K562 (cell line): ENCODE measurements at places on chromosomes 2 and 18. TPM values are rescaled to one million over a fixed set of nuclear protein-coding genes. Genes with fewer than 3 reads are reported as not detected.
A peak's percentile ranks its signal among the peaks of the same experiment; 100 is the strongest.

The CYP1B1 gene
- total RNA-seq = 0.07 and 0.13 TPM in 2 replicates

The C2orf92 gene
- total RNA-seq = 4.0 and 4.5 TPM in 2 replicates

DNA sequence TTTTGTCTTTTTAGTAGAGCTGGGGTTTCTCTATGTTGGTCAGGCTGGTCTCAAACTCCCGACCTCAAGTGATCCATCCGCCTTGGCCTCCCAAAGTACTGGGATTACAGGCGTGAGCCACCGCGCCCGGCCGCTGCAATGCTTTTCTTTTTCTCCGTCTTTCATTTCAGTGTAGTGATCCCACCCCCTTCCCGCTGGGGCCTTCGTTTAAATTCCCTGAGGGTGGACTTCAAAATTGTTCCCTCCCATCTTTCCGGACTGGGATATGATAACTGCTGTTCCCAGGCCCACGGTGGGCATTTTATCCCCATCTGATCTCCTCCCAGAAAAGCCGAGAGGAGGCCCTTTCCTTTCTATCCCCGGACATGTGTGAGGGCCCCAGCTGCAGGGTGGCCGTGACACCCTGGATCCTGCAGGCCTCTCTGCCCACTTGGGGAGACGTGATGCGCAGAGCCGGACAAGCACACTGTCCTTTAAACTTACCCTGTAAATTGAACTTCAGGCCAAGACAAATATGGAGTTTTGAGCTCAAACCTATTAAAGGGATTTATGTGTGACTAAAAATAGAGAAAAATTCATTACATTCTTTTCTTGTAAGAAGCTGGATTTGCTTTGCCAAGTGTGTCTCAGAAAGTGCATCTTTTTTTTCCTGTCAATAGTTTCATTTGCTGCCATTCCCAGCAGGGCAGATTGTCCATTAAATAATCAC, 54.5 kb upstream of the AFF3 start:
- DNase-seq = no peak

- no peak for DNase-seq
Observed at GRCh38 chr2:136225950-136226835, 108.2 kb upstream of the CXCR4 start.

- peak; percentile 23 for DNase-seq
Observed at GRCh38 chr2:138090330-138090729, 126.1 kb downstream of the HNMT start.

DNA sequence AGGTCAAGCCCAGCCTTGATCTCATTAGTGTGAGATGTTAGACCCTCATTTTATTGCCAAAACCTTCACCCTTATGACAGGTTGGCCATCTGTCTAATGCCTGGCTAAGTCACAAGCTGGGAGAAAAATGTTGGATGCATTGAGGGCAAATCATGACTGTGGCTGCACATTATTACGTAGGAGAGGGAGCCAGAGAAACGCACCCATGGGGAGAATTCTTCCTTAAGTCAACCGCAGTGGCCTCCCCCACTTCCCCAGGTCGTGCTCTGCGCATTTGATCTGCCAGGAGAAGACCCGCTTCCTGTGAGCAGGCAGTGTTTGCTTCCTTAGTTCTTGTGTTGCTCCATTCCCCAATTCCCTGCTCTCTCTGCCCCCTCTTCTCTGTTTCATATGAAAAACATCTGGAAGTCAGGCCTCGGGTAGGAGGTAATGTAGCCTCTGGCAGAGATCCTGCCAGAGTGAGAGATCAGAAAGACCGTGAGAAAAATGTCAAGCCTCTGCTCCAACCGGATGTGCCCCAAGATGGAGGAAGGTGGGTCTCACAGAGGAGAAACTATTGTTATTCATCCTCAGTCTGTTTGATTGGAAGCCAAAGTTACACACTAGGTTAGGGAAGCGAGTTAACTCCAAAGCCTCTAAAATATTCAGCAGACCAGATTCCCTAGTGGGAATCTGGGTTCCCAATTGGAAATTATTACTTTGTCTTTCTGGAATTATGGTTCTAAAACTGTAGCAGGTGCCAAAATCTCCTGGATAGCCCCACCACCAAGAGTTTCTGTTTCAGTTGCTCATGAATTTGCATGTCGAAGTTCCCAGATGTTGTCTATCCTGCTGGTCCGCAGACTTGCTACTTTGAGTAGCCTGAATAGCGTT, 144.3 kb upstream of the PELI1 start:
- no peak for DNase-seq

DNA sequence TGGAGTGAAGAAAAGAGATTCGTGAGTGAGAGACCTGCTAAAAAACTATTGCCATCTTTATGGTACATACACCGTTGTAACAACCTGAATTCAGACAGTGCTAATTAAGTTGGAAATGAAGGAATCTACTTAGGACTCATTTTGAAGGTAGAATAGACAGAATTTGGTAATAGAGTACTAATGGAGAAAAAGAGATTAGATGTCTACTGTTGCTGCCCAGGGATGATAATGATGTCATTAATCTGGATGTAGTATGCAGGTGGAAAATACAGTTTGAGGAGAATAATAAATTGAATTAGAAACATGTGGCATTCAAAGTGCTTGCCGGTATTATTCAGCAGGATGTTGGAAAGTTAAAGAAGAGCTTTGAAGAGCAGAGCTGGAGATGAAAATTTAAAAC, 44.7 kb downstream of the DIS3L2 start:
- DNase-seq = no peak

- no peak for DNase-seq
Observed at GRCh38 chr2:12257476-12257875, 459.3 kb upstream of the TRIB2 start.

DNA sequence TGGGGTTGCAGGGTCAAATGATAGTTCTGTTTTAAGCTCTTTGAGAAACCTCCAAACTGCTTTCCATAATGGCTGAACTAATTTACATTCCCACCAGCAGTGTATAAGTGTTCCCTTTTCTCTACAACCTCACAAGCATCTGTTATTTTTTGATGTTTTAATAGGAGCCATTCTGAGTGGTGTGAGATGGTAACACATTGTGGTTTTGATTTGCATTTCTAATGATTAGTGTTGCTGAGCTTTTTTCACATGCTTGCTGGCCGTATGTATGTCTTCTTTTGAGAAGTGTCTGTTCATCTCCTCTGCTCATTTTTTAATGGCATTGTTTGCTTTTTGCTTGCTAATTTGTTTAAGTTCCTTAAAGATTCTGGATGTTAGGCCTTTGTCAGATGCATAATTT, 107.7 kb downstream of the PDE11A start:
- no peak for DNase-seq

- no peak for DNase-seq
Observed at GRCh38 chr18:159037-159652, 788 bp downstream of the USP14 start.

GRCh38 chr2:68487773-68488355, 20.5 kb downstream of the APLF start:
- peak; percentile 13 for DNase-seq
